ENCODE measurements at places on chromosomes 5 and 9.

DNA sequence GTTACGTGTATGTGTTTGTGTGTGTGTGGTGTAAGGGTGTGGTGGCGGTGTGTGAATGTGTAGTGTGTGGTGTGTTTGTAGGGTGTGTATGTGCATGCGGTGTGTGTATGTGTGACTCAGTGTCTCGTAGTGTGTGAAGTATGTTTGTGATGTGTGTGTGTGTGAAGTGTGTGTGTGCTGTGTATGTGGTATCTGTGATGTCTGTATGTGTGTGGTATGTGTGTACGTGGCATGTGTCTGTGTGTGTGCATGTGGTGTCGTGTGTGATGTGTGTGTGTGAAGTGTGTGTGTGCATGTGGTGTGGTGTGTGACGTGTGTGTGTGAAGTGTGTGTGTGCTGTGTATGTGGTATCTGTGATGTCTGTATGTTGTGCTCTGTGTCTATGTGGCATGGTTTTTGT is 339.4 kb downstream of the MTRR start:
- no peak for DNase-seq

- DNase-seq, result no peak
These were observed 82.8 kb downstream of the COL5A1 start for GRCh38 chr9:134724202-134724911.

DNA sequence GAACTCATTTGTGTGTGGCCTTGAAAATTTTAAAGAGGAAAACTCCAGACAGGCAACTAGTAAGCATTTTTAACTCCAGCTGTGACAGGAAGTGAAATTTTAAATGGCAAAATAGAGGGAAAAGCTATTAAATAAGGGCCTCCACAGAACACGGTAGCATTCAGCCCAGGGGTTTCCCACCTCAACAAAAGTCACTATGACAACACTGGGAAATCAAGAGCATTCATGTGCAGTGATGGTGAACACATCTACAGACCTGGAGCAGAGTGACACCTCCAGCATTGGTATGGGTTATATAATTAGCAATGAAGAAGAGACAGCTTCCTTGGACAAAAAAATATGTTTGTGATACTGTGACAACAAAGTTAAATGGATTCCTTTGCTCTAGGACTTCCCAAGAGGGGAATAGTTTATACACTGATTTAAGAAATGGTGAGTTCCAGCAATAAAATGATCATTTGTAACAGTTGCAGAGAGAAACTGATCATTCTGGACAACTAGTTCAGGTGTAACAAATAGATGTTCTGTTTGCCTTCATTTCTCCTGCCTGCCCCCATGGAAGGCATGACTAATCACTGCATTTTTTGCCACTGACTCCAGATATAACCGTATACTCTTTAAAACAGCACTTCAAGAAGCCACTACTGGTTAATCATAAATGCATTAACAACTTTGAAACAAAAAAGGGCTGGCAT is 93.3 kb upstream of the SLC44A1 start:
- DNase-seq, result no peak

DNA sequence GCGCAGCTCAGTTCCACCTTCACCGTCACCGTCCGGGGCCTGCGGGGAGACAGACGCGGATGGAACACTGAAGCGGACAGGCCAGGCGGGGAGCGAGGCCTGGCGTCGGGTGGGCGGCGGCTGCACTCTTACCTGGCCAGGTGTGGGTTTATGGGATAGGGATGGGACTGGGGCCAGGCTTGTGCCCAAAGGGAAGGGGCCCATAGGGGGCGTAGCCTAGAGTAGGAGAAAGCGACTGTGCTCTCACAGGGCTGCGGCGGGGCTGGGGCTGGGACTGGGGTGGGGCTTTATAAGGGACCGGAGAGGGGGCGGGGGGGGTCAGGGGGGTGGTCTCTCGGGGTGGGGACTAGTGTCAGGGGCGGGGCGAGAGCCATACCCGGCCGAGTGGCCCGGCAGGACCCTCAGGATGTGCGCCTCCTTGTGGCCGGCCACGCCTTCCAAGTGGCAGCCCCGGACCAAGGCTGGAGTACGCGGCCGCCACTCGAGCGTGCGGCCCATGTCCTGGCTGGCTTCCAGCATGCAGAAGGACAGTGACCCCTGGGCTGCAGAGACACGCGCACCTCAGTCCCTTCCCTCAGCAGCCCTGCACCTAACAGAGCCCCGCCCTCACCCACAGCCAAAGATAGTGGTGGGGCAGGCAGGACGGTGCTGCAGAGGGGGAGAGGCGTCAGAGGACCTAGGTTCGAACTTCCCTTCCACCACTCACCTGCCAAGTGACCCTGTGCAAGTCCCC is 22.8 kb downstream of the FPGS start:
- DNase-seq, result no peak

GRCh38 chr5:149935431-149935901 is 9.1 kb downstream of the PDE6A start:
- DNase-seq, result no peak

- no peak for DNase-seq
These were observed 13.2 kb upstream of the ZBTB43 start for GRCh38 chr9:126791406-126792230.

DNA sequence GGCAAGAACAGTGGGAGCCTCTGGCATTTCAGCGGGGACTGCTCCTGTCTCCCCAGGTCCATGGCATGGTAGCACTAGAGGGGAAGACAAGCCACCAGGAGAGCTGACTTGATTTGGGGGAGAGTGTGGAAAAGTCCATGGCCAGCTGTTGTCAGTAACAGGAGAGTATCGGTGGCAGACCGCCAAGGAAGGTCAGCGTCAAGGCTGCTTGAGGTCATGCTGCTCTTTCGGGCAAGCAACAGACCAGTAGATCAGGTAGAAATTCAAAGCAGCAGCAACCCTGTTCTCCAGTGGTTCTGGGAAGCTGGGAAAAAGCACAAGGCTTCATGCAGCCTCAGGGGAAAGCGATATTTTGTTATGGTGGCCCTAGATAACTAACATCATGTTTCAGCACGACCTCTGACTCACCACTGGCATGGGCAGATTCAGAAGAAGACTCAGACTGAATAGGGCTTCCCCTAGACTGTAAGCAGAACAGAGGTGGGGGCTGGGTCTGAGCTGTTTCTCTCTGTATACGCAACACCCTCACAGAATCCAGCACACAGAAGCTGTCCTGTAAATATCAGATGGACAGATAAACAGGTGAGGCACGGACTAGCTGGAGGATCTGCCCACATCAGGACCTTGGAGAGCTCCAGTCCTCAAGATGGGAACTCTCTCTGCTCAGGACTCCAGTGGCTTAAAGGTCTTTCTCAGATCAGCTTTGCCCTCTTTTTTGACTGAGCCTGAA is 35.2 kb upstream of the PLEKHG4B start:
- no peak for DNase-seq

GRCh38 chr5:113340537-113340936 is 94.3 kb downstream of the TSSK1B start:
- no peak for DNase-seq

DNA sequence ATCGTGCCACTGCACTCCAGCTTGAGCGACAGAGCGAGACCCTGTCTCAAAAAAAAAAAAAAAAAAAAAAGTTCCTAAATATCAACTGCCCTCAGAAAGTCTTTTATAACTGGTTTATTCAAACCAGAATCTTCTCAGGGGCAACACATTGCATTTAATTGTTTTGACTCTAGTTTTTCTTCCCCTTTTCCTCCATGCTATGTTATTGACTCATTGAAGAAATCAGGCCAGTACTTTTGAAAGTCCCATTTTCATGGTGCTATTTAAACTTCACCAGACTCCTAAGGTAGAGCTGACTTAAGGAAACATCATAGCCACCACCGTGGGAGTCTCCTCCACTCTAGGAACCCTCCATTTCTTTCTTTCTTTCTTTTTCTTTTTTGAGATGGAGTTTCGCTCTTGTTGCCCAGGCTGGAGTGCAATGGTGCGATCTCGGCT is 83.1 kb upstream of the IL6ST start:
- no peak for DNase-seq

DNA sequence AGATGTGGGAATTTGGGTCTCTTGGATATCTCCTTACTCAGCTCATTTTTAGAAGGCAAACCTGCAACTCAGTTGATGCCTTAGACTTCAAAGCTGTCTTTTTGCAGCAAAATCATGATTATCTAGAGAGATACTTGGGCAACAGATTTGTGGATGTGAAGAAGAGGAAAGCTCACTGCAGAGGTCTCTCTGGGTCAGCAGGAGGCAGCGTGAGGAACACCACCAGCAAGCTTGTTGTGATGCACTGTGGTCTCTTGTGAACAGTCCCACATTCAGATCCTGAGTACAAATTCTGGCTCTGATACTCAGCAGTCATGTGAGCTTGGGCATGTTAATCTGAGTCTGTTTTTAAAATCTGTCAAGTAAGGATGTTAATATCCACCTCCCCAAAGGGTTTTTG is 26.3 kb upstream of the DMRT3 start:
- DNase-seq, result no peak

DNA sequence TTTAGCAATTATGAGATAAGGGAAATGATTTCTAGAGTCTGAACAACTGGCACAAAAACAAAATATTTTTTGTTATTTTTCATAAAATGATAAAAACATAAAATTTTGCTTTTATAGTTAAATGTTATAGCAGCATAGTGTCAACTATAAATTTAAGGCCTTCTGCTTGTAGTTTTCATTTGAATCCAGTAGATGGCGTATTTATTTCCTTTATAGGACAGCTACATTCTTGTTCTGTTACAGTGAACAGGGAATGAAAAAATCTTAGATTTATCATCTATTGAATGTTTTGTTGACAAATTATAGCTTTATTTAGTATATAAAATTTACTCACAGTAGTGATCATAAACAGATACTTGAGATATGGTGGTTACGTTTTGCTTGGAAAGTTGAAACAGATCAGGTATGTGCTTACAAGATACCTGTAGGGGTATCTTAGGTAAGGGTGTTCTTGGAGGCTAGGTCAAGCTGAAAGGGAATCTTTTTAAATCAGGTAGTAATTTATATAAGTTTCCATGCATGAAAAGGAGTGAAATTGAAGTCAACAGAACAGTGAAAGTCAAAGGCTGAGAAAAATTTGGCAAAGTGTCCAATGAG is 239.3 kb upstream of the GRIN3A start:
- peak; percentile 32 for DNase-seq

- no peak for DNase-seq
These were observed at the start of gene TMOD1 for GRCh38 chr9:97501177-97501971. TMOD1 (plus strand) TSS chr9:97501666; CDS start chr9:97524189, 22,523 bp downstream.

GRCh38 chr5:148998174-148998797 is 64.6 kb downstream of the SH3TC2 start:
- no peak for DNase-seq

DNA sequence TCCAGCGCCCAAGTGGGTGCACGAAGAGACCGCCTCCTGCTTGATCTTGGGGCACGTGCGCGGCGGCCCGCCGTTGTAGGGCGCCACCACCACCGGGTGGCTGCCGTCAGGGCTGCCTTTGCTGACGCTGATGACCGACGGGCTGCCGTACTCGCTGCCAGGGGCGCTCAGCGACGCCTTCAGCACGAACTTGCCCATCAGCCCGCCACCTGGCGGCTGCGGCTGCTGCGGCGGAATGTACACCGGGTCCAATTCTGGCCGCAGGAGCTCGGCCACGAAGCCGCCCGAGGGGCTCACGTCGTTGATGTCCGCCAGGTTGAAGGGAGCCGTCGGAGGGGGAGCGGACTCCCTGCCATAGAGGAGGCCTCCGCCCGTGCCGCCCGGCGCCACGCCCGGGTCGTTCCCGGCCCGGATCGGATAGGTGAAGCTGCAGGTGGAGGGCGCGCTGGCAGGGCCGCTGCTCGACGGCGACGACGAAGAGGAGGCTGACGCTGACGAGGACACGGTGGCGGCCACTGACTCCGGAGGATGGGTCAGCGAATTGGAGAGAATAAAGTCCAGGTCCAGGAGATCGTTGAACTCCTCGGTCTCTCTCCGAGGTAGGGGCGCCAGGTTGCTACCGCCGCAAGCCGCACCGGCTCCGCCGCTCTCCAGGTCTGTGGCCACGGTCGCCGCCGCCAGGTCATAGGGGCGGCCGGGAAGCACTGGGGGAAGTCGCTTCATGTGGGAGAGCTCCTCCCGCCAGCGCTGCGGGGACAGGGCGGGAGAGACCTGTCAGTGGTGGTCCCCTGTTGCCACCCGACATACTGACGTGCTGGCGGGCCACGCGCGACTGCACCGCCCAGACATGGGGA is 1.8 kb downstream of the KLF4 start:
- DNase-seq, result no peak

DNA sequence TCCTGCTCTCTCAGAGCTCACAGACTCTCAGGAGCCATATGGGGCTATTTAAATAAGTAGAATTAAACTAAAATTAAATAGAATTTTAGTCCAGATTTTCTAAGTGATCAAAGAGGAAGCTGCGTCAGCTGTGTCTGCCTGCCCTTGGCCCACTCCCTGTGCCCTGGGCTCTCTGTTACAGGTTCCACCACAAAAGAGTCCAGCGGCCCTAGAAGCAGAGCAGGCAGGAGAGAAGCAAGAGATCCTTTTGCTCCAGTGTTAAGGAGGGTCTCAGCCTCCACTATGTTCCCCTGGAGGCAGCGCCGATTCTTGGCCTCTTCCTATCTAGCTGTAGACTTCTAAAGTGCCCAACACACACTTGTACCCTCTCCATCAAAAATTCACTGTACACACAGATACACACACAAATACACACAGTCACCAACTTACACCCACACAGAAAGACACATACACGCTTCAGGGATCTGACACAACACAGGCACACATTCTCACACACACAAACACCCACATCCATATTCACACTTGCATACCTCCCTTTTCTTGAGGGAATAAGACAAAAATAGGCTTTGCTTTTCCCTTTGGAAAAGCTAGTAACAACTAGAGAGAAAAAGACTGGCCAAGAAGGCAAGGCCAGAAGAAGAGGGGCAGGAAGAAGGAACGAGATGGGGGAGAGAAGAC is 5.5 kb upstream of the TNIP1 start:
- DNase-seq, result no peak

DNA sequence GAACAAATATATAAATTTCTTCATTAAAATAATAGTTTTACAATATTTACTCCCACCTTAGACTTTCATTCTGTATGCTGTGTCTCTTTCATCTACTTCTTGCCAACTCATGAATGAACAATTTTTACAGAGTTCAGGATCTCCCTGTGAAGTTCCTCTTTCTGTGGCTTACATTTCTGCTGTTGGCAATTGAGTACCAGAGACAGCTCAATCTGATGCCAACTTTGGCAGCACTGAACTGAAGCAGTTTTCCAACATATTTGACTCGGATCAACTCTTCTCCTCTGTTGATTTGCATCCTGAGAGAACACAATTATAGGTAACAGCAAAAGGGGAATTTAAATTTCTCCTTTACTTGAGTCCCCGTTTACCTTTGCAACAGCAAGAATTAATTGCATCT is 1262.2 kb downstream of the EFNA5 start:
- DNase-seq, result no peak

DNA sequence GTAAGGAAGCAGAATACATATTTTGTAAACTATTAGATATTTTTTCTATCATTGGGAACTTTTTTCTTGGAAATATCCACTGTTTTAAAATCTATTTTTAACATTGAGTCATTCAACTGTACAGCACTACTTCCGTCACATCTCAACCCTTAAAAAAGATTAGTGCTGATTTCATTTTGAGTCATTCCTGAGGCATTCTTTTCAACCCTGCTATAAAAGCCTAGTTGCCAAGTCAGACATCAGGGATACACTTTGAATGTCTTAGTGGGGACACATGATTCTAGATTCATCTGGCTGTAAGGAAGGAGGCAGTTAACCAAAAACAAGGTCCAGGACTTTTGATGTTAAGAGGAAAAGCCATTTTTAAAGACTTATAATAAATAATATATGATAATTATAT is 160.9 kb downstream of the GIN1 start:
- DNase-seq, result no peak

- DNase-seq, result no peak
These were observed 314.1 kb upstream of the PANK3 start for GRCh38 chr5:168893283-168893682.

GRCh38 chr5:150120062-150120441 is 33.7 kb upstream of the CSF1R start:
- DNase-seq, result no peak

- no peak for DNase-seq
These were observed 18.0 kb downstream of the ZNF608 start for GRCh38 chr5:124728331-124728967.

Data from NCI-H1417 treated with DMSO at 0.1 percent for 48 hours (cell line).